Esophagus squamous epithelium (tissue), 5 donors: ENCODE measurements at places on chromosomes 13 and 19. TPM values are rescaled to one million over a fixed set of nuclear protein-coding genes. Genes with fewer than 3 reads are reported as not detected.

The MAG gene
- not detected for total RNA-seq

DNA sequence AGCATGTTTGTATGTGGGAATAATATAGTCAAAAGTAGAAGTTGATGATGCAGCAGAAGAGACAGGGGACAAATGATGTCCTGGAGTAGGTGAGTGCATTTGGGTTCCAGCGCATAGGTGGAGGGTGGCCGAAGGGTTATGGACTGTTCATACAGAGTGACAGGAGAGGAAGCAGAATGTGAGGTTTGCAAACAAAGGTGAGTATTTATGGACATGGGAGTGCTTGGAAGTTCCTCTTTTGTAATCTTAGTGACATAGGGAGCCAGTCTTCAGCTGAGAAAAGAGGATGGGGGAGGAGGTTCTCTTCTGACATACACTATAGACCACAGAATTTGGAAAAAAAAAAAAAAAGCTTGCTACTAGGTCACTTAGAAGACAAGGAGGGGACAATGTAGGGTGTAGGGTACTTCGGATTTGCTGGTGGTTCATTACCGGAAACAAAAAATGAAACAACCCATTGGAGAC, 331.6 kb downstream of the DLEU7 start:
- no peak for DNase-seq

The ZFR2 gene
- total RNA-seq, result not detected

The NXNL1 gene
- not detected for total RNA-seq

GRCh38 chr13:81458170-81458569, 1117.2 kb upstream of the SPRY2 start:
- no peak for DNase-seq

GRCh38 chr19:51142119-51142518, at the start of gene SIGLEC7:
SIGLEC7 (plus strand) TSS chr19:51142301; CDS start chr19:51142370, 69 bp downstream.
- DNase-seq, result no peak

DNA sequence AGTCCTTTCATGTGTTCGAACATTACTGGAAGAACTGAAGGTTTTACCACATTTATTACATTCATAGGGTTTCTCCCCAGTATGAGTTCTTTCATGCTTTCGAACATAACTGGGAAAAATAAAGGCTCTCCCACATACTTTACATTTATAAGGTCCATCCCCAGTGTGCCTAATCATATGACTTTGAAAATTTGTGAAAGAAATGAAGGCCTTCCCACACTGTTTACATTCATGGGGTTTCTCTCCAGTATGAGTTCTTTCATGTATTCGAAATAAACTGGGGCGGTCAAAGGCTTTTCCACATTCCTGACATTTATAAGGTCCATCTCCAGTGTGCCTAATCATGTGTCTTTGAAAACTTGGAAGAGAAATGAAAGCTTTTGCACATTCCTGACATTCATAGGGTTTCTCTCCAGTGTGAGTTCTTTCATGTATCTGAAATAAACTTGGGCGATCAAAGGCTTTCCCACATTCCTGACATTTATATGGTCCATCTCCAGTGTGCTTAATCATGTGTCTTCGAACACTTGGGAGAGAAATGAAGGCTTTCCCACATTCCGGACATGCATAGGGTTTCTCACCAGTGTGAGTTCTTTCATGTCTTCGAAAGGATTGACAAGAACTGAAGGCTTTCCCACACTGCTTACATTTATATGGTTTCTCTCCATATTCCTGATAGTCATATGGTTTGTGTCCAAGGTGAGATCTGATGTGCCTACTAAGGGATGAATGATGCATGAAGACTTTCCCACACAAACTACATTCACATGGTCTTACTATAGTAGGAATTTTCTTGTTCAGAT, 24.0 kb downstream of the ZNF564 start:
- no peak for DNase-seq

- DNase-seq, result no peak
Observed at GRCh38 chr13:32408296-32409000, 19.5 kb downstream of the N4BP2L1 start.

GRCh38 chr19:50292216-50292827, 36.9 kb downstream of the KCNC3 start:
- no peak for DNase-seq

DNA sequence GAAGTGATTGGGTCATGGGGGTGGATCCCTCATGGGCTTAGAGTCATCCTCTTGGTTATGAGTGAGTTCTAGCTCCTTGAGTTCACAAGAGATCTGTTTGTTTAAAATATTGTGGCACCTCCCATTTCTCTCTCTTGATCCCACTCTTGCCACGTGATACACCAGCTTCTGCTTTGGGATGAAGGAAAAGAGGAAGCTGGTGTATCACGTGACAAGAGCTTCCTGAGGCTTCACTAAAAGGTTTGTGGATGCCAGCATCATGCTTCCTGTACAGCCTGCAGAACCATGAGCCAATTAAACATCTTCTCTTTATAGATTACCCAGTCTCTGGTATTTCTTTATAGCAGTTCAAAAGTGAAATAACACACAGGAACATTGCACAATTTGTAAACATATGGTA, 352.5 kb upstream of the ATXN8OS start:
- no peak for DNase-seq

The OR10H1 gene
- total RNA-seq, result not detected

GRCh38 chr13:99871249-99871898, 100.2 kb downstream of the ZIC5 start:
- no peak for DNase-seq

GRCh38 chr19:48745208-48745995, 1.3 kb downstream of the IZUMO1 start:
- DNase-seq, result no peak

The PGLYRP2 gene
- total RNA-seq, result not detected

DNA sequence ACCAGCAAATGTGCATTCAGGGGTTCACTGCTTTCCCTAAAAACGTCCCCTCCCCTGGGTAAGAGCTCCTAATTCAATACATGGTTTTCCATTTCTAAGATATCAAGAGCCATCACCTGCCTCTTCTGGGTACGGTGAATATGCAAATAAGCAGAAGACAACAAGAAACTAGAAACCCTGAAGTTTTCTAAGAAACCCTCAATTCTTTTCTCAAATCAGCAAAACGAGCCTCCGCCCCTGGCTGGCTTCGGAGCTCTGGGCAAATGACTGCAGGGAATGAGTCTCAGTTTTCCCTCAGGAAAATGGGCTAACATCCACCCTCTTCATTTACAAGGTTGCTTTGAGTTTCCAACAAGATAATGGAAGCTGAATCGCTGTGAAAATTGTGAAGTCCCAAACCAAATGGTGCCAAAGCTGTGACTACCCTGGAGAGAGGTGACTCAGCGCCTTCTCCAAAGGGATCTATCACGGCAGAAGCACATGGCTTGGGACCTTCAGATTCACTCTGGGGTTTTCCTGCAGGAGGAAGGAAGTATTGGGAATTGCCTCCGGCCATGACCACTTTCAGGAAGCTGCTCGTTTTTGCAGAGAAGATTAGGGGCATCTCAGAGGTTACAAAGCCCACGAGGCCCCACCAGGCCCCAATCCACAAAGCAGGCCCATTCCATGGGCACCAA, 26.6 kb downstream of the KLF2 start:
- DNase-seq, result no peak

DNA sequence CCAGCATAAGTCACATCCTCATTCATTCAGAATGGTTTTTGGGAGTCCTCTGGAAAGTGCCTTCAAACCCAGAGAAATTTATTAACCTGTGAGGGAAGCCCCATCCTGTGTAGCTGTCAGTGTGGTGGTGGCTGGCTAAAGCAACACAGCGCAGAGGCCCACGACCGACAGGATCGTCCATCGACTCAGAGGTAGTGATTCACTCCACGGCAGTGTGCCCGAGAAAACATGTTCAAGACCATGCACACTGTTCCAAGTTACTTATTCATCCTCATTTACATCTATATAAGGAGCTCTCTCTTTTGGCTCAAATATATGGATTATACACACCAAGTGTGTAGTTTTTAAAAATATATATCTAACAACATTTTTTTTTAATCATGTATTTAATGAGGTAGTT, 96.3 kb upstream of the SLC15A1 start:
- DNase-seq, result no peak

The ZNF283 gene
- total RNA-seq, result 6.5 TPM

GRCh38 chr13:80458543-80458942, 117.6 kb upstream of the SPRY2 start:
- DNase-seq, result no peak

DNA sequence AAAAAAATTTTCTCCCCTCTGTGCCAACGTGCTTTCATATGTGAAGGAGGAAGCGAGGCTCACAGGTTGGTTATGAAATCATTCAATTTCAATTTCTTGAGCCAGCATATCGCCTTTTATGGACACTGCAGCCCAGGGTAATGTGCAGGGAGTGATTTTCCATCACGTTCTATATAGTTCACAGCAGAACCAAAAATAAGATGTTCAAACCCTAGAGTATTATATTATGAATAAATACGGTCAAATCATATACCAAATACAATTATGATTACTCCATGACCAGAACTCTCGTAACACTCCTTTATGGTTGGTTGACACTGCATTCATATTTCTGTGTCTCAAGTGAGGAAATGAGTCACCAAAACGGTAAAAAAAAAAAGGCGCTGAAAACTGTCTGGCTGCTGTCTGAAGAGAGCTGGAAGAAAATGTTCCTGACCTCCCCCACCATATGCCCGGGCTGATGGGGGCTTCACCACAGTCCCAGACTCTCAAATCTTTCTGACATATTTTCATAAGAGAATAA, 75.8 kb upstream of the UBAC2 start:
- no peak for DNase-seq

DNA sequence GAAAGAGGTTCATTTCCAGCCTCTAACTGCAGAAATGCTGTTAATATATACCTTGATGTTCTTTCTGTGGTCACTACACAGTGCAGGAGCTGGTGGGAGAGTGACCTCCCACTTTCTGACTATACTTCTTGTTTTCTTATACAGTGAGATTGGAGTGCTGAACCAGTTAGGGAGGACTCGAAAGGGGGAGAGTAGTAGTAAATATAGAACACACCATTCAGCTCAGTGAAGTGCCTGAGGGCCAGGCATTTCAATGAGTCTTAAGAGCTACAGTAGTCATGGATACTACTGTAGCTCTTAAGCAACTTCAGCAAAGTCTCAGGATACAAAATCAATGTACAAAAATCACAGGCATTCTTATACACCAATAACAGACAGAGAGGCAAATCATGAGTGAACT, 372.9 kb downstream of the MTUS2 start:
- no peak for DNase-seq

GRCh38 chr13:77325371-77325980, 1.4 kb downstream of the MYCBP2 start:
- no peak for DNase-seq

The CACNG6 gene
- 1.4 TPM for total RNA-seq

The FUT3 gene
- 145 TPM for total RNA-seq

DNA sequence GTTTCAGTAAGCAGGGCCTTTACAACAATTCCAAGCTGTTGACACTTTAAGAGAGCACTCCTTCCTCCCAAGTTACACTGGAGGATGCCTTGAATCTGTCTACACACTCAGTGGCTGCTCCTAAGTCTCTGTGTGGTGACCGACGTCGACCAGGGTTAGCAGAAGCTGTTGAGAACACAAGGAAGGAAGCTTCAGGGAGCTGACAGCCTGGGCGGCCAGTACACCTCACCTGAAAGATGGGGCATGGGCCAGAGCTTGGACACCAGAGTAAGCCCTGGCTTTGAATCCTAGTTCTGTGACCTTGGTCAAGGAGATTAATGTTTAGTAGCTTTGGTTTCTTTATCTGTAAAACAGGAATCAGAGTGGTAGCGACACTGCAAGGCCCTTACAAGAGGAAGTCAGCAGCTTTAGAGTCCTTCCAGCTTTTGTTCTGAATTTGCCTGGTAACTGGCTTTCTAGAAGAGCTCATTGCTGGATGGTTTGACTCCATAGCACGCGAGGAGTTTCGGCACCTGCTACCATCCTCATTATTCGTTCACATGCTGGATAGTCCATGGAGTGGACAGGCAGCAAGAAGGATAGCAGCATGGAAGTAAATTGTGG, 214.2 kb downstream of the FGF9 start:
- DNase-seq, result no peak

GRCh38 chr19:5205381-5205780, 135.2 kb downstream of the PTPRS start:
- no peak for DNase-seq

- no peak for DNase-seq
Observed at GRCh38 chr19:12042893-12043292, 7.4 kb upstream of the ZNF433 start.

- no peak for DNase-seq
Observed at GRCh38 chr19:897442-898039, 4.3 kb downstream of the RNU6-9 start.

GRCh38 chr19:30882411-30883005, 466.7 kb downstream of the TSHZ3 start:
- no peak for DNase-seq

DNA sequence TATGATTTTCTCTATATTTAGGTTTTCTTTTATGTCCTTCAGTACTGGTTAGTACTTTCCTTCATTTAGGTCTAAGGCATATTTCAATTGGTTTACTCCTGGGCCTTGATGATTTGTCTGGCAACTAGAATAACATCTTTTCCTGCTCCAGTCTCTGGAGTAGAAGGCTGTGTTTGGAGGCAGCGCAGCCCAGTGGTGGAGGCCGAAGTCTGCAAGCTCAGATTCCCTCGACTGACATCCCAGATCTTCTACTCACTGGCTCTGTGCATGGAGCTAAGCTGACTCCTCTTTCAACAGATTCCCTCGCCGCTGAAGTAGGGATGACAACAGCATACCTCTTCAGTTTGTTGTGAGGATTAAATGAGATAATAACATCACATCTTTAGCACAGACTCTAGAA, 141.0 kb downstream of the RAP2A start:
- DNase-seq, result no peak

- no peak for DNase-seq
Observed at GRCh38 chr13:27374650-27375049, 49.8 kb upstream of the GTF3A start.

GRCh38 chr13:20528452-20528851, 2.8 kb upstream of the CRYL1 start:
- no peak for DNase-seq

- no peak for DNase-seq
Observed at GRCh38 chr13:79673310-79673992, 192.5 kb downstream of the NDFIP2 start.

DNA sequence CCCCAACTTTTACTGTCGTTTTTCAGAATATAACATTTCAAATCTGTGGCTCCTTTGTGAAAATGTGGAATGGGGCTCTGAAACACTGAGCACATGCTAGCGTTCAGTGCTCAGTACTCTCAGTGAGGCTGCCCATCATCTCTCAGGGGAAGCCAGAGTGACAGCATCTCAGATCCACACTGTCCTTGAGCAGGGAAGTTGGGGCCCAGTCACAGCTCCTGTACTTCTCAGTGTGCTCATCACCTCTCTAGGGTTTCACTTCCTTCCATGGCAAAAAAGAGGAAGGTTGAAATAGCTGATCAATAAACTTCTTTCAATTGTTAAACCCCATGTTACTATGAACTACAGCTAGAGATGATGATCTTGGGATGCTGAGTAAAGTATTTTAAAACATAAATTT, 565.9 kb upstream of the SPRY2 start:
- DNase-seq, result no peak

GRCh38 chr13:43963726-43964125, 84.0 kb downstream of the LACC1 start:
- DNase-seq, result no peak
